ENCODE measurements at places on chromosomes 4 and X.

GRCh38 chr4:156195914-156196313 is 242.2 kb upstream of the CTSO start:
- DNase-seq: no peak

DNA sequence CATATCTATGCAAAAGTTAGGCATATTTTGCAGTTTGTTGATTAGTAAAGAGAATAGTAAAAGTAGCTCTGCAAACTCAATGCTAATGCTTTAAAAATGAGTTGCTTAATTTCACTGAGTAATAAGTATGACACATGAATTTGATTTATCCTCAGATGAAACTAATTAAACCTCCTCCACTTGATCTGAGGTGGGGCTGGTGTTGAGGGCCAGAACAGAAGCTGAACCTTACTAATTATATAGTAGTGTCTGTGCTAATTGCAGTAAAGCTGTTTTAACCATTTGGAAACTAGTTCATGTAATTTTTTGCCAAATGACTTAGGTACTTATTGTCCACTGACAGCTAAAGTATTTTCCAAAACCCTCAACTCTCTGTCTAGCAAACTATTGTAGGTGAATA is 7.7 kb upstream of the PGAM4 start:
- DNase-seq: no peak

DNA sequence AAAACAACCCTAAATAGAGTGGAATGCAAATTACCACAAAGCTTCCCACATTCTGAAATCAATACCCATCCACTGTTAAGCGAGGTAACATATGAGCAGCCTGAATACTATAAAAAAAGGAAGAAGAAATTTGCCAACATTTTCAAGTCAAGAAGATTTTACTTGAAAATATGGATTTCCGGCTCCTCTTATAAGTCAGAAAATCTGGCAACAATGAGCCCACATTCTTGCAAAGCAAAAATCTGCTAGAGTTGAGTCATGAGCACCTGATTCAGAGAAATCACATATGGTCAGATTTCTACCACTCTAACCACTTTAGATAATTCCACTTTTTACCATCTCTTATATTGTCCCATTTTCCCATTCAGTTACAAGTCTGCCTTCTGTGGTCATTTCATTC is 395.7 kb downstream of the DTHD1 start:
- no peak for DNase-seq

- no peak for DNase-seq
These were observed 11.3 kb upstream of the PHKA2 start for GRCh38 chrX:18995221-18995620.

GRCh38 chrX:143165778-143166177 is 140.1 kb downstream of the SPANXN4 start:
- no peak for DNase-seq

DNA sequence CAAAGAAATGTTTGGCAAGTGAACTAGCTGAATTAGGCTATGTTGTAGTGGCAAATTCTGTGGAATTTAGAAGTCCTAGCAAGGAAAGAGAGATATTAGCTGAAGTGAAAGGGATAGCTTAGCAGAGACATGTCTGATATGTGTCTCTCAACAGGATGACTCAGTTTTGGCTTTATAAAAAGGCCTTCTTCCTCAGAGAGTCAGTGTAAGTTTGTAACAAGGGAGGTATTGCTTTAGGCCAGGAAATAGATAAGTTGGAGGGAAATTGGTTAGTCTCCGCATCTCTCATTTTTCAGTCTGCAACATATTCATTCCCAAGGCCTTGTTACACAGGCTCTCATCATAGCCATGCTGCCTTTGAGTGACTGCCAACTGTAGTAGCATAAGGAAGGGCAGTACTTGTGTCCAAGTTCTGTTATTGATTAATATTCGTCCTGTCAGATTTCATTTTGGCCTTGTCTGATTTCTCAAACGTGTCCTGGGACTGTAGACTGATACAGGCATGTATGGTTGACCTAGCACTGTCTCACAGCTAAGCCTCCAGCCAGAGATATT is 4.0 kb downstream of the TMEM164 start:
- DNase-seq: no peak

DNA sequence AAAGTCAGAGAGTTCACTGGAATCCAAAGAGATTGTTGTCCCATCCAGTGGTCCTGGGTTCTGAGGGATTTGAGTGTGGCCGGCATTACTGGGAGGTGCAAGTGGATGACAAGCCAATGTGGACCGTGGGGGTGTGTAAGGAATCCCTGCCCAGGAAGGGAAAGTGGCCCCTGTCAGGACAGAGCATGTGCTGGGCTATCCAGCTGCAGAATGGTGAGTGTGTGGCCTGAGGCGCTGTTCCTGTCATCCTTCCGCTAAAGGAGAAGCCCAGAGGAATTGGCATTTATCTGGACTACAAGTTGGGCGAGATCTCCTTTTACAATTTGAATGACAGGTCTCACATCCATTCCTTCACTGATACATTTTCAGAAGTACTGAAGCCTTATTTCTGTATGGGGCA is 20.4 kb upstream of the TRIM60 start:
- DNase-seq: no peak

GRCh38 chr4:111011458-111011857 is 388.6 kb upstream of the PITX2 start:
- no peak for DNase-seq

DNA sequence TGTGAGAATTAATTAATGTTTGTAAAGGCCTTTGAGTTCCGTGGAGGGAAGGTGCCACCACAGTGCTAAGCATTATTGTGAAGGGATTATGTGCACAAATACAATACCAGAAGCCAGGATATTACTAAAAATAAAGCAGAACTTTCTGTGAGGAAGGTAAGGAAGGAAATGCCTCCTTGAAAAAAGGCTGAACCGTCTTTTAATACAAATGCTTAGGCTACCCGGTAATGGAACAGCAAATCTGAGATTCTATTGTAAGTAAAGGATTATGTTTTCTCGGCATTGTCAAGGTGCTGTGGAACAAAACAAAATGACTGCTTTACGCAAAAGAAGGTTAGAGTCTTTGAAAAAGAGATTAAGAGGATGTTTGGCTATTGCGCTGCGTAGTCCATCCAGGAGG is 57.9 kb upstream of the SPRY1 start:
- no peak for DNase-seq

DNA sequence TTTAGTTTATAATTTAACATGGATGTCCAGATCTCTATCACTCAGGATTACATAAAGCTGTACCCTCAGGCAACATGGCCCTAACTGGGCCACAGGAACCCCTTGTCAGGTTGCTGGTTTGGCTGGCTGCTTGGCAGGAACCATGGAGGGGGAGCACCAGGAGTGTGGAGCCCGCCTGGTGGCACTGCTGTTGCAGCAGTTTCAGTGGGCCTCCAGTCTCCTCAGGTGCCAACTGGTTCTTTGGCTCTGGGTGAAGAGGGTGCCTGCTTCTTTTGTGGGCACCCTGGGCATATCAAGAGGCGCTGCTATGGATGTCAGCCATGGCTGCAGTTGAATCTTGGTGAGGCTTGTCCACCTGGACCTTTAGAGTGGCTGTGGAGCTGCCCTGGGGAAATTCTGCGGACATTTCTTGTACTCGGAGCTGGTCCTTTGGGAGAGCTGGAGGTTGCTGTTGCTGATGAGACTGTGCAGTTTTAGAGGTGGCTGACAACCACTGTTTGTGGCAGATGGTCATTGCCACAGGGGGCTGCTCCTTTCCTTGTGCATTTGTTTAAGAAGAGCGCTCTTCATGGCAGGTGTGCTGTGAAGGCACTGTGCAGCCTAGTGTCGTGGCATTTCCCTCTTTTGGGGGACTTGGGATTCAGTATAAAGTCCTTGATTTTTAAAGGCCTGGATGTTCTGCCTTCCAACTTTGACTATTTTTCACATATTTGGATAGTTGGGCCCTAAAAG is 10.3 kb upstream of the SMIM14 start:
- DNase-seq: no peak

DNA sequence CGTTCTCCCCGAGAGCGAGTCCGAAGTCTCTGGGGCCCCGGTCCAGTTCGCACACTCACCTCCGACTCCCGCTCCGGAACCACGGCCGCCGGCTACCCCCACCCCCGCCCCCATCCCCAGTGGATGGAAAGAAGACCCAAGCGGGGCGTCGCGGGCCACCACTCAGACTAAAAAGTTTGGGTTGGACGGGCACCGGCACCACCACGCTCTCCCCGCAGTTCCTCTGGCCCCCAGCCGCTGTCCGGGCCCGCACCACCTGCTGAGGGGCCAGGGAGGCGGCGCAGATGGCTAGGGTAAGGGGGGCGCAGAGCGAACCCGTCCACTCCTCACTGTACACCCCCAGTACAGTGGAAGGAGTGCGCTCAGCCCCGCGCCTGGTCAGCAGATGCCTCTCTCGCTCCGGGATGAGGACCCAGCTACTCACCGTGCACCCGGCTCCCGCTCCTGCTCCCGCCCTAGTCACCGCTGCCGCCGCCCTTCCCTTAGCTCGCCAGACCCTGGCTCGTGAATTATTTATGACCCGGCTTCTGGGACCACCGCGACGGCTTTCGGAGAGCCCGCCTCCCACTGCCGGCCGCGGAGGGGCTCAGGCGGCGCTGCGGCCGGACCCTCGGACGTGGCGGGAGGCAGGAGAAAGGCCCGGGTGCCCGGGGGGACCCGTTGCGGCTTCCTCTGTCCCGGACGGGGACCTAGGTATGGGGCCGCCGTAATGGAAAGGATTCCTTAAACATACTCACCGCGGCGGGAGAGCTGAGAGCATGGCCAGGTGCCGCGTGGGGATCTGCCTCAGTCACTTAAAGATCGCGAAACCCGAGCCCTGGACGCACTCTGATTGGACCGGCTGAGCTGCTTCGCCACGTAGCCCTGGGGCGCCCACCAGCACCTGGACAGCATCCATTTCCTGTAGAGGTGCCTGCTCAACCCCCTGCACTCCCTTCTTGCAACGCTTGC is at the start of gene PROM1:
TSS of gene PROM1 (minus strand) at position 783 of the 951 bp plus-strand sequence. CDS start 8,117 bp downstream, outside the sequence.
- peak; percentile 85 for DNase-seq

DNA sequence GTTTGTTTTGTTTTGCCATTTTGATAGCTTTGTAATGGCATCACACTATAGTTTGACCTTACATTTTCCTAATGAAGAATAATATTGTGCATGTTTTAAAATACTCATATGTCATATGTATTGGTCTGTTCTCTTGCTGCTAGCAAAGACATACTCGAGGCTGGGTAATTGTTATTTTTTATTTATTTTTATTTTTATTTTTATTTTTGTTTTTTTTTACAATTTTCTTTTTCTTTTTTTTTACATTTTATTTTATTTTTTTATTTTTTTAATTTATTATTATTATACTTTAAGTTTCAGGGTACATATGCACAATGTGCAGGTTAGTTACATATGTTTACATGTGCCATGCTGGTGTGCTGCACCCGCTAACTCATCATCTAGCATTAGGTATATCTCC is 104.6 kb upstream of the GRID2 start:
- no peak for DNase-seq

DNA sequence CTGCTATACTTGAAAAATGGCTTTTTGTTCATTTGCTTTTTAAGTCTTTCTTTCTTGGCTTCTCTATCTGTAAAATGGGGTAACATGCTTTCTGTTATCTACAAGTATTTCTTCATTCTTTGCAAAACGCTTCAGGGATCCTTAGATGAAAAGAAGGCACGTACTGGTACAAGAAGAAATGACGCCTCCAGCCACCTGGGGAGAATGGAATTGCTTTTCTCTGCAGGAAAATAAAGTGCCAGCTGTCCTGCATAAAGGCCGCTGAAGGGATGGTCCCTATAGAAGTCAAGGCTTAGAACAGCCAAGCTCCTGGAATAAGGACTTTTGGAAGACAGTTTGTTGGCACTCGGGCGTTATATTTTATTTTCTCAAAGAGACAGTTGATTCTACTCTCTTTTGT is 210.8 kb upstream of the RASGEF1B start:
- no peak for DNase-seq

GRCh38 chr4:1830642-1831228 is 25.2 kb downstream of the LETM1 start:
- no peak for DNase-seq

- no peak for DNase-seq
These were observed 605.5 kb upstream of the PITX2 start for GRCh38 chr4:111228396-111228795.

All from WERI-Rb-1 (cell line).